ENCODE measurements at places on chromosomes 3 and 15.

DNA sequence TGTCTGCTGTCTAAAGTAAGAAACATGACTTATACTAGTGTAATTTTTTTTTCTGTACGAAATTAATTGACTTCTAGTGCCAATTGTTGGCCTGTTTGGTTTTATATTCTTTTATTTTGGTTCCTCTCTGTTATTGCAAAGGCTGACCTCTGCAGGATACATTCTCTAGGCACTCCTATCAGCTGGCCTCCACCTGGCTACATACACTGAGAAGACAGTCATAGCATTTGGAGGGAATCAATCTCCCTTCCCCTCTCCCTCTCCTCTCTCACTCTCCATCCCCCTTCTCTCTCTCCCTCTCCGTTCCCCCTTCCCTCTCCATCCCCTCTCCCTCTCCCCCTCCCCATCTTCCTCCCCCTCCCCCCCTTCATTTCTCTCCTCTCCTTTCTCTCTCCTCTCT lies 116.7 kb downstream of the MCTP2 start:
- DNase-seq = no peak

DNA sequence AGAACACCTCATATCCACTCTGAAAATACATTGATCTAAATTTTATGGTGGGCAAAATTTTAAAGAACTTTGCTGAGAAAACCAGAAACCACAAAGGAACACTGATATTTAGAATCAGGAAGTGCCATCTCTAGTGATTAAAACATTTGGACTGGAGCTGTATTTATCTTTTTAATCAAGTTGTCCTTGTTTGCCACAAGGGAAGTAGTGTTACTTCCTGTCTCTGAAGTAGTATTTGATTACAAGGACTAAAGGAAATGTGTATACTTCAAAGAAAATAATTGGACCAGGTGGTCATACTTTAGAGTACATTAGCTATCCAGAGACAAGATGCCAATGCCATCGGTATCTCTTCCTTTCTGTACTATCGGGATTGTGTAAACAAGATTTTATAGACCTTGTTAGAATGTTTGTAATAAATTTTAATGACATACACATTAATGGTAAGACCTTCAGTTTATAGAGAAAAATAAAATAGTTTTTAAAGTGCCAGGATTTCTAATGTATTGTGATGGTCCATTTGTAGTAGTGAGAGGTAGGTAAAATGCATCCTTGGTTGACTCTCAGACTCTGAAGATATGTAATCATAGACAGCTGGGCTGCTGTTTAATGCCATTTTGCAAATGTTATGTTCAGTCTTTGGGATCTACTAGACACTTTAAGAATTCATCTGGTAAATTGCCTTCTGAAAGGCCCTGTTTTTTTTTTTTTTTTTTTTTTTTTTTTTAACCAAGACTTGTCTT lies 131.9 kb downstream of the B3GALNT1 start:
- DNase-seq = no peak

DNA sequence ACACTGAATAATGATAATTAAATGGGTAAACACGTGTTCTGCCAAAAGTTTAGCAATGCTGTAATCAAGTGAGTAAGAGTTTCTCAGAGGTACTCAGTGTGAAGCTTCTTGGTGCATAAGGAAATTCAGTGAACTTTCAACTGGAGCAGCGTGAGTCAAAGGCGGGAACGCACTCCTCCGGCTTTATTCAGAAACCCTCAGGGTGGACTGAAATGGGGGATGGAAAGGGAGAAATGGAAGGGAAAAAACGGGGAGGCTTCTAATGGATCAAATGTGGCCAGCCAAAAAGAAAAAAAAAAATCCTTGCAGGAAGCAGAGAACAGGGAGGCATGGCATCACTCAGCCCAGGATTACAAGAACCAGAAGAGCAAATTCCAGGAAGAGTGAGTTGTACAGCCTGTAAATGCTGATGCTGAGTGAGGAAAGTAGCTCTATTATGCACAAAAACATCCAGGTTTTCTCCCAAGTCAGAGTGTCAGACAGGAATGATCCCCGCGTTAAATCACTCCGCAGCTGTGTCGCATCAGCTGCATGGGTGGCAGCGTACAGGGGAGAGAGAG lies 85.3 kb downstream of the ASB7 start:
- DNase-seq = no peak

DNA sequence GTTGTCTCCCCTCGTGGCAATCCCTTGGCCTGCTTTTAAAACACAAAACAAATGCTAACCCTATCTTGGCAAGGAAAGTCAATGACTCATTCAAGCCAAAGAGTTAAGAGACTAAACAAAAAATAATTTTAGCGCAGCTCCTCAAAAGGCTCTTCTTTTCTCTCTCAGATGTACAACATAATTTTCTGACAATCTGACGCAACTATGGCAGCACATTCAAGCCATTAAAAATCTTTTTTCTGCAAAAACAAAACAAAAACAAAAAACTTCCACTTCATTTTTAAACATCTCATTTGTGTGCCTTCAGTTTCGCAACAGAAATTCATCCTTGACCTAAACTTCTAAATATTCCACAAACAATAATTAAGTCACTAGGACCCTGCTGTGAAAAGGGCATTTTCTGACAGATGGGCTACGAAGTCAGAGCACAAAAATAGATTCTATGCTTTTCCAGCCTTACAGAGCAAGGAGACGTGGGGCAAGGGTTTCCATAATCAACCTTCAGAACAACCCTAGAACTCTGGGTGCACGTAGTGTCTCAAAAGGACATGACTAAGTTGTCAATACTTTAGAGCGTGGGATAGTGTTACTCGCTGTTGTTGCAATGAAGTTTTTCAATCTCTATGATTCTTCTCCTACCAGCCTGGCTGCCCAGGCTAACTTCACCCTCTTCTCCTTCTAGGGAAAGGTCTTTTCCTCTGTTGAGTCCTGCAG lies 84.3 kb downstream of the MB21D2 start:
- DNase-seq = no peak

All from forelimb muscle (tissue), 1 donor.